RKO (cell line): ENCODE measurements at places on chromosomes 13 and 19.

DNA sequence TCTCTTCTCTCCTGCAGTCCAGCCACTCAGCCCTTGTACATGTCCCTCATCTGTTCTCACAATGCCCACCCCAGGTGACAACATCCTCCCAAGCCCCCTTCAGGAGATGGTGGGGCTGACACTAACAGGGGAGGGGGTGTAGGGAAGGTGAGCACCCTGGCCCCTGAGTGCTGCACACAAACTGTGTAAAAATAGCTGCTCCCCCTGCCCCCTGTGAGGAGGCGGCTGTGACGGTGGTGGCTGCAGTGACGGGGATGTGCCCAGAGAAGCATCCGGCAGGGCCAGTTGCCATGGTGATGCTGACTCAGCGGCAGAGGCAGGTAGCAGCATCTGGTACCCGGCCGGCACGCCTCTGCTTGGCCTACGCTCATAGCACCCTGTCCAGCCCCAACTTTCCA, 13.0 kb upstream of the JUND start:
- DNase-seq = no peak

DNA sequence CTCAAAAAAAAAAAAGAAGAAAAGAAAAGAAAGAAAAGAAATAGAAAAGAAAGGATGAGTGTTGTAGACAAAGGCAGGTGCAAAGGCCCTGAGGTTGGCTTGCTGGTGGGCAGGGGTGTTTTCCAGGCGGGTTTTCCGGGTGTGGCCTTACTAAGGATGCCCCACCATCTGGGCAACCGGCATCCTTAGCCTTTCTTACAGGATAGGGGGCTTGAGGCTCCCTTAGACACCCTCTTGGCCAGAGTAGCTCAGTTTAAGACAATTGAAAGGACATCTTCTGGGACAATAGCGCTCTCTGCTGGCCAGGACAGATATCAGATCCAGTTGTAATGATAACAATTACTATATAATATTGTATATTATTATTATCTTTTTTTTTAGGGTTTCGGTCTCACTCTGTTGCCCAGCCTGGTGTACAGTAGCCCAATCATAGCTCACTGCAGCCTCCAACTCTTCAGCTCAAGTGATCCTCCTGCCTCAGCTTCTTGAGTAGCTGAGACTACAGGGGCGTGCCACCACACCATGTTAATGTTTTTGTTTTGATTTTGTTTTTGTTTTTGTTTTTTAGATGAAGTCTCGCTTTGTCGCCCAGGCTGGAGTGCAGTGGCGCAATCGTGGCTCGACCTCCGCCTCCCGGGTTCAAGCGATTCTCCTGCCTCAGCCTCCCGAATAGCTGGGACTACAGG, 1.4 kb upstream of the QTRT1 start:
- peak; percentile 71 for DNase-seq

- DNase-seq = no peak
Measured at GRCh38 chr19:32476032-32476350, 70.4 kb downstream of the DPY19L3 start.

DNA sequence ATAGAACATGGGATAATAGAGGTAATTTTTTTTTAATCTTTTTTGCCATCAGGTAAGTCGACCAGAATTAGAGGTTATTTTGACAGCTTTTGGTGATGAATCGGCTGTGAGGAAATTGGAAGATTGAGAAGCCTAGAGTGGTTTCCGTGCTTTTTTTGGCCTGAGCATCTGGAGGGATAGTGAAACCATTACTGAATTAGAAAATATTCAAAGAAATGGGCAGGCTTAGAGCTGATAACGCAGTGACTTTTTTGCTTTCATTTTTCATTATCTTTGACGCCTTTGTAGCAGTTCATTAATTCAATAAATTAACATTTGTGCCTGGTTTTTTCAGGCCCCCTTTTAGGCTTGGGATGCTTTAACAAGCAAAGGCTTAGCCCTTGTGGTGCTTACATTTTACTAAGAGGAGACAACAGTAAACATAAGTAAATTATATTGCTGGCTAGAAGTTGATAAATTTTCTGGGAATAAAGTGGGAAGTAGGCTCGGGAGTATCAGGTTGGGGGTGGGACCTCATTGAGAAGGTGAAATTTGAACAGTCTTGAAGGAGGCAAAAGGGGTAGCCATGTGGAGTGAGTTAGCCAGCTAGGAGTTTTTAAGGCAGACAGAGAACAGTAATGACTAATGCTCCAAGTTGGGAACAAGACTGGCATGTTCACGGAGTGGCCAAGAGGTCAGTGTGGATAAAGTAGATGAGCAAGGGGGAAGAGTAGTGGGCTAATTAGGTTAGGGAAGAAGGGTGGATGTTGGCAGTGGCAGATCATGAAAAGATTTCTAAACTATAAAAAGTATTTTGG, 36.5 kb downstream of the GTF2F2 start:
- DNase-seq = no peak

GRCh38 chr13:54226876-54227275, 1198.3 kb downstream of the OLFM4 start:
- peak; percentile 6 for DNase-seq

DNA sequence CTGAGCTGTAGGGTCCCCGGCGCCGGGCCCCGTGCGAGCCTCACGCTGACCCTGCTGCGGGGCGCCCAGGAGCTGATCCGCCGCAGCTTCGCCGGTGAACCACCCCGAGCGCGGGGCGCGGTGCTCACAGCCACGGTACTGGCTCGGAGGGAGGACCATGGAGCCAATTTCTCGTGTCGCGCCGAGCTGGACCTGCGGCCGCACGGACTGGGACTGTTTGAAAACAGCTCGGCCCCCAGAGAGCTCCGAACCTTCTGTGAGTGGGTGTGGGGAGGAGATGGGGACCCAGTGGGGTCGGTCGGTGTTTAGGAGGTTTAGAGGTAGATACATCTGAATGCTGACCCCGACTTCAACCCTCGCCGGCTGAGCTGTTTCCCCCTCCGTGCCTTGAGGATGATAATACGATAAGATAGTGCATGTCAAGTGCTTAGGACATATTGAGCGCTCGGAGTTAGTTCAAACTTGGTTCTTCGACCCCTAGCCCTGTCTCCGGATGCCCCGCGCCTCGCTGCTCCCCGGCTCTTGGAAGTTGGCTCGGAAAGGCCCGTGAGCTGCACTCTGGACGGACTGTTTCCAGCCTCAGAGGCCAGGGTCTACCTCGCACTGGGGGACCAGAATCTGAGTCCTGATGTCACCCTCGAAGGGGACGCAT, 1.9 kb downstream of the ICAM5 start:
- DNase-seq = no peak

DNA sequence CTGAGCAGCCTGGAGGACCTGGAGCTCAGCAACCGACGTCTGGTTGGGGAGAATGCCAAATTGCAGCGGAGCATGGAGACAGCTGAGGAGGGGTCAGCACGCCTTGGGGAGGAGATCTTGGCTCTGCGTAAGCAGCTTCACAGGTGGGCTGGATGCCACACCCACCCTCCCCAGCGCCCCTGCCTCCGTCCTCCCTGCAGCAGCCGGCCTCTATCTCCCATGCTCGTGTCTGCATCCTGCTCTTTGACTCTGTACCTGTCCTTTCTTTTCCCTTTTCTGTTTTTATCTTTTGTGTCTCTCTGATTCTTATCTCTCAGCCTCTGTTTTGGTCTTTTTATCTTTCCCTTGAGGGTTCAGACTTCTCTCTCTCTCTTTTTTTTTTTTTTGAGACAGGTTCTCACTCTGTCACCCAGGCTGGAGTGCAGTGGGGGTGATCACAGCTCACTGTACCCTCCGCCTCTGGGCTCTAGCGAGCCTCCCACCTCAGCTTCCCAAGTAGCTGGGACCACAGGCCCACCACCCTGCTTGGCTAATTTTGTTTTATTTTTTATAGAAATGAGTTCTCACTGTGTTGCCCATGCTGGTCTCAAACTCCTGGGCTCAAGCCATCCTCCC, 10.1 kb downstream of the KASH5 start:
- DNase-seq = no peak

- no peak for DNase-seq
Measured at GRCh38 chr13:45302507-45302906, 38.5 kb downstream of the TPT1 start.

- no peak for DNase-seq
Measured at GRCh38 chr19:45515807-45516401, 8.6 kb downstream of the VASP start.

GRCh38 chr13:32126278-32126677, 94.7 kb downstream of the FRY start:
- DNase-seq = no peak

DNA sequence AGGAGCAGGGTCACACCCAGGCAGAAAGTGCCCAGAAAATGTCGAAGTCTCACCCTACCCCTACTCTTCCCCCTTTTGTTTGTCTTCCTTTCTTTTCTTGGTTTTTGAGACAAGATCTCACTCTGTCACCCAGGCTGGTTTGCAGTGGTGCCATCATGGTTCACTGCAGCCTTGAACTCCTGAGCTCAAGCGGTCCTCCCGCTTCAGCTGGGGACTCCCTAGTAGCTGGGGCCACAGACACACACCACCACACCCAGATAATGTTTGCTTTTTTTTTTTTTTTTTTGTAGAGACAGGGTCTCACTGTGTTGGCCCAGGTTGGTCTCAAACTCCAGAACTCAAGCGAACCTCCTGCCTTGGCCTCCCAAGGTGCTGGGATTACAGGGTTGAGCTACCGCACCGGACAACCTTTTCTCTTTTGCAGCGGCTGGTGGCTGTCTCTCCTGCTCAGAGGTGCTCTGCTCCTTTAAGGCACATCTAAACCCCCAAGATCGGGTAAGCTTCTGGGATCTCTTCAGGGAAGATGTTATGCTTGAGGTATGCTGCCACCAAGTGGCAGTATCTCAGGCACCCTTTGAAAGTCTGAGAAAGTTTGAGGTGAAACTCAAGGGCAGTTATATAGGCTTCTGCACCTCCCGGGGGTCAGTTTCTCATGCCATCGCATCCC, 22.4 kb upstream of the EBI3 start:
- peak; percentile 51 for DNase-seq

DNA sequence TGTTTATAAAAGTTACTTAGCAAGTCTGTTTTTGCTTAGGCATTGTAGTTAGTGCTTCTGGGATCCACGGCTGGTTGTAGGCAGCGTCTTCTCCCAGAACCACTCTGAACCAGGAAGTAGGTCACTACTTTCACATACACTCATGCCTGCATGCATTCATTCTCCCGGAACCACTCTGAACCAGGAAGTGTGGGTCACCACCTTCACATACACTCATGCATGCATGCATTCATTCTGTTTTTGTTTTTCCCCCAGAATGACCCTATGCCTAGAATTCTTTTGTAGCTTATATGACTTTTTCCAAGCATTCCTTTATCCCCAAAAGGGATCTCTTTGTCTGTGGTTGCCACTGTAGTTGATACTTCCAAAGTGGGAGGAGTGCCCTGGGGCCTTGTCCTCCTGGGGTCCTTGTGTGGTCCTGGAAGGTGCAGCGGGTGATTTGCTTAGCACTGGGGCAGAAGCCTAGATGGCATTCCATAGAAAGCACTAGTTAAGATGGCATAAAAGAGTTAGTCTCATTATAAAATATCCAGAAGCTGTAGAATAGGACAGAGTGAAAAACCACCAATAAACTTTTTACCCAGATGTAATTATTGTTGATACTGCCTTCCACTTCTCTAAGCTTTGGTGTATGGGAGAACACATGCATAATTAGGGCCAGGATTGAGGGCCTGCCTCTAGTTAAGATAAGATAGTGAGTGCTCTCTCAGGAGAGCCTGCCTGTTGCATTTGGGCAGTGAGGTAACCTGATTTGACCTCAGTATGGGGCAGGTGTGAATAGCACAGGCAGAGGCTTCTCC, 68.6 kb upstream of the TEX29 start:
- no peak for DNase-seq

DNA sequence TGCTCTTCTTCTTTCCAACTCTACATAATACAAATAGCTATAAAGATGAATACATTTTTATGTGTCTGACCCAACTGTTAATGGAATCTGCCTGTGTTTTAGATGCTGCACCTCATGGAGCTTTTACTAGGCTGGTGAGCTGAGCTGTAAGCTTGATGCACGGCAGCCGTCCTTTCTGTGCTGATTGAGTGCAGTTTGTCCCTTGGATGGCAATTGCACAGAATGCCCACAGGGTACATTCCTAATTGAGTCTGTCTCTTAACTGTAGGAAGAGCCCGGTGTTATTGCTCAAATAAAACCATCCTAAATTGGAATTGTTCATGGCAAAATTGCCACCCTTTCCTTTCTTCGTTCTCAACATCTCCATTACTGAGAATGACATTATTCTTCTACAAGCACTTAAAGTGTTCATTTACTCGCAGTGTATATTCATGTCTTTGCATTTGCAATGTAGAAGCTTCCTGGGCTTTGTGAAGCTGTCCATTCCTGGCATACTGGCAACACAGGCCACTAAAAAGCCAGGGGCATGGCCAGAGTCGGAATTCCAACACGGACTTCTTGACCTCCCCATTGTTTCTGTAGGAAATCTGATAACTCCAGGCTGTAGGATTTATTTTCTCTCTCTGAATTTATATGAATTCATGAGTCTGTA, 85.8 kb downstream of the SLC10A2 start:
- no peak for DNase-seq

- DNase-seq = no peak
Measured at GRCh38 chr13:109817591-109818535, 31.5 kb upstream of the IRS2 start.

DNA sequence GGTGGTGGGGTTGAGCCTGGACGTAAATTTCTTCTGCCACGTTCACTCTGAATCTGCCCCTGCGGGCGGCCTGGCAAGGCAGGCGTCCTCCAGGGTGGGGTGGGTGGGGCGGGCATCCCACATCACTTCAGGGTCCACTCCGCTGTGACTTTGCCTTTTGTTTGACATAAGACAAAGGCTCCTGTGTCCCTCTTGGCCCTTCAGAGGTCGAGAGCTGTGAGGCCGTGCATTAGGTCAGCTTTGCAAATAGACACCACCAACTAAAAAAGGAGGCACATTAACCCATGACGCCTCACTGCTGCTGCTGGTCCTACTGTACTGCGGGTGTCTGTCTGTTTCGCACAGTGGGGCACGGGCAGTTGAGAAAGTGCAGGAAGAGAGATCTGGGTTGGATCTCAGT, 10.5 kb upstream of the ZNF536 start:
- no peak for DNase-seq
